ENCODE measurements at places on chromosomes 11 and 22.

DNA sequence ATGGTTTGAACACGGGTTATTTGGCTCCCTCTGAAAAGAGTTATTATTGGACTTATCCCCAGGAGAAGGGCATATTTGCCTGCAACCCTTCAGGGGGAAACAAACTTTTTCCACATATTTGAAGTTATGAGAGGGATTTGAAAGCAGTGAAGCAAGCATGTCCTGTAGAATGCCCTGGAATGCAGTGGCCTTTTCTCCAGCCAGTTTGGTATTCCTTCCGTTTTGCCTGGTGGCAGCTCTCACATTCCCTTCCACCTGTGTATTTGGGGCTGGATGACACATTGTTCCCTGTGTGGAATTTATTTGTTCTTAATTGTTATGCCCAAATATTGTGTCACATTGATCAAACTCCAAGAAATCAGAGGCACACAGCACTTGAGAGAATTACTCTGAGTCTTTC is 59.0 kb downstream of the OSBP2 start:
- no peak for DNase-seq

DNA sequence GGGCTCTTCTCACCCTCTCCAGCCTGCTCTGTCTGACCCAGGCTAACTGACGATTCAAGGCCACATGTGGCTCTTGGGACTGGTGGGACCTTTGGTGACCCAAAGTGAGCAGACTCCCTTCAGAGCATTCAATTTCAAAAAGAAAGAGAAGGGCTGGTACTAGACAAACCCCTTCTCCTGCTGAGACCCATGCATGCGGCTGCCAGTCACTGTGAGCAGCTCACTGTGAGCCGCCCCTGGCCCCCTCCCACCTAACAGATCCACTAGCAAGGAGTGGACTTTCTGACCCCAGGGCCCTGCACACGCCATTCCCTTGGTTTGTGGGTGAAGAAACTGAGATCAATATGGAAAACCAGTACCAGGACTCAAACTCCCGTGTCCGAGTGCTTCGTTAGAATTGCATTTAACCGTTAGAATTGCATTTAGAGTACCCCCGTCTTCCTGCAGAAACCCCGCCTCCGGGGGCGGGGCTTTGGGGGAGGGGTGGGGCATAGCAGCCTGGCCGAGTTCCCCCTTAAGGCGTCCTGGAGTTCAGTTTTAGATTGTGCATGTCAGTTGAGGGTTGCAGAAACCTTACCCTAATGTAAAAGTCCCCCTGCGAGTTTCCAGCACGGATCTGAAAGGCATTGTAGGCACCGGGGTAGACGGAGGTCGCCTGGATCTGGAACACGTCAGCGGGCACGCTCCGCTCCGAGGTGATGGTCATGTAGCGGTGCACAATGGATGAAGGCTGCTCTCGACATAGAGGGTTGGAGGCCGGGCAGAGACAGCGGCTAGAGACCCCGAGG is 5.1 kb downstream of the EFEMP2 start:
- no peak for DNase-seq

- DNase-seq: no peak
Measured at GRCh38 chr11:61926235-61926634, 8.9 kb upstream of the RAB3IL1 start.

GRCh38 chr22:41713004-41713403 is 13.7 kb downstream of the MEI1 start:
- DNase-seq: no peak

- no peak for DNase-seq
Measured at GRCh38 chr11:128895526-128895925, 4.4 kb downstream of the KCNJ5 start.
